Right cardiac atrium (tissue), 5 donors: ENCODE measurements at places on chromosomes 16 and 17. TPM values are rescaled to one million over a fixed set of nuclear protein-coding genes. Genes with fewer than 3 reads are reported as not detected.

DNA sequence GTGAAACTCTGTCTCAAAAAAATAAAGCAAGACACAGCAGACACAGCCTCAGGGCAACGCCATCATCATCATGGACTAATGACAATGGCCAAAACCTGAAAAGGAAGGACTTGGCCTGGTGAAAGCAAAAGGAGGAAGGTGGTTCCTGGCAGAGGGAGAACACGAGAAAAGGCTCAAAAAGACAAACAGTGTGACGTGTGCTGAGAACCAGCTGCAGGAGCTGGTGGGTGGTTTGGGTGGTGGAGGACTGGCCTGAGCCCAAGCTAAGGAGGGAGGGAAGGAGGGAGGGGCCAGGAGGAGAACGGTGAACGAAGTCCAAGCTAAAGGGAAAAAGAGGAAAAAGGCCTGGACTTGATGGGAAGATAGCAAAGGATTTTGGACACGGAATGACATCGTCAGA is 85.1 kb downstream of the SLC39A11 start:
- no peak for DNase-seq

GRCh38 chr16:47037396-47037745 is 63.9 kb upstream of the DNAJA2 start:
- DNase-seq = peak; percentile 52

DNA sequence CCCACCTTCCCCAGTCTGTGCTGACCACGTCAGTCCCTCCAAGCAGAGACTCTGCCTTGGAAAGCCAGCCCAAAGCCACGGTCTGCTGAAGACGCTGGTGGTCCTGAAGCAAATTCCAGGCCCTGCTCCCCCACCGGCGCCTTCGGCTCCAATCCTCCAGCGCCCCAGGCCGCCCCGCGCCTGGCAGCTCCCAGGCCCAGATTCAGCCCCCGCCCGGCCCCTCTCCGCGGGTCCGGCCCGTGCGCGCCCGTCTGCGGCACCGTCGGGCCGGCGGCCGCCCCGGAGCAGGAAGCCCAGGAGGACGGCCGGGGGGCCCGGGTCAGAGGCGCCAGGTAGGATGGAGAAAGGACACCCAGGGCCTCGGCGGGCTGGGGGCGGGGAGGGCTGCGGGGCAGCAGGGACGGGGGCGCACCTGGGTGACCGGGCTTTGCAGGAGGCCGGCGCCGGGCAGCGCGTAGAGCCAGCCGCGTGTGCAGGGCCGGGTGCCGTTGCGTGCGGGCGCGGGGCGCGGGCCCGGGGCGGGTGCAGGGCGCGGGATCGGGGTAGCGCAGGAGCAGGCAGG is 594 bp upstream of the SLC22A31 start:
- peak; percentile 43 for DNase-seq

- peak; percentile 43 for DNase-seq
These were observed 5.9 kb downstream of the RANBP10 start for GRCh38 chr16:67800338-67800926.

- peak; percentile 55 for DNase-seq
These were observed 10.8 kb downstream of the IGFBP4 start for GRCh38 chr17:40453881-40454612.

GRCh38 chr16:85205747-85206471 is 93.6 kb upstream of the CIBAR2 start:
- DNase-seq = peak; percentile 65

GRCh38 chr17:55814377-55814776 is 63.5 kb downstream of the PCTP start:
- DNase-seq = peak; percentile 70

GRCh38 chr16:2856061-2856670 is 1.8 kb downstream of the PRSS22 start:
- DNase-seq = no peak

DNA sequence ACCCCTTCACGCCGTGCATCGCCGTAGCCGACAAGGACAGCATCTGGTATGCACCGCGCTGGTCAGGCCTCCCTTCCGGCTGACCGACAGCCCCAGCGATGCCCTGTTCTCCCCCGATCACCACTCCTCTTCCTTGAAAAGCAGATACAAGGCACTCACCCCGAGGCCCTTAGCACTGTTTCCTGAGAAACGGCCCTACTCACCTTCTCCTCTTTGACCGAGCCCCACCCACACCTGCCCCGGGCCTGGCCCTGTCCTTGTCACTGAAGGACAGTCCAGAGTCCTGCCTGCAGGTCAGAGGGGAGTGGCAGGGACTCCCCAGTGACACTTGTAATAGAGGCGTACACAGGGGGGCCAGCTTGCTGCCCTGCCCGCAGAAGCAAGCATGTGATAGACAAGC is 45.9 kb upstream of the CHMP6 start:
- DNase-seq = peak; percentile 40

DNA sequence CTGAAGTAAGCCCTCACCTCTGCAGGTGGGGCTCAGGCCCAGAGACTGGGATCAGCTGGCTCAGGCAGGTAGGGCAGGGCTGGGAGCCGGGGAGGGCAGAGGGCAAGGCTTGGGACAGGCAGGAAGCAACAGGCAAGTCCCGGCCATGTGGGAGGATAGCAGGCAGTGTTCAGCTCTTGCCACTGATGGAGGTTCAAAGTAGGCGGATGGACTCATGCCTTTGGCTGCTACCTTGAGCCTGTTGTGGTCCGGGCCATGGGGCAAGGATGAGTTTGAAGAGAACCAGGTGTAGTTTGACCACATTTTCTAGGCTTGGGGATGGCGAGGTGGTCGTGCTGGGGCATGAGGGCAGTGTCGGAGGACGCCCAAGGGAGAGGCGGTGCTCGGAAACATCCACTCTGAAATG is 2.7 kb downstream of the PRCD start:
- peak; percentile 48 for DNase-seq

The PDILT gene
- not detected for total RNA-seq

The LIMD2 gene
- total RNA-seq = 8.4 TPM

The CHST4 gene
- total RNA-seq = not detected

The GALR2 gene
- total RNA-seq = not detected

The DGKE gene
- total RNA-seq = 6.0 TPM
